ENCODE measurements at places on chromosomes 6 and 20. TPM values are rescaled to one million over a fixed set of nuclear protein-coding genes. Genes with fewer than 3 reads are reported as not detected.

DNA sequence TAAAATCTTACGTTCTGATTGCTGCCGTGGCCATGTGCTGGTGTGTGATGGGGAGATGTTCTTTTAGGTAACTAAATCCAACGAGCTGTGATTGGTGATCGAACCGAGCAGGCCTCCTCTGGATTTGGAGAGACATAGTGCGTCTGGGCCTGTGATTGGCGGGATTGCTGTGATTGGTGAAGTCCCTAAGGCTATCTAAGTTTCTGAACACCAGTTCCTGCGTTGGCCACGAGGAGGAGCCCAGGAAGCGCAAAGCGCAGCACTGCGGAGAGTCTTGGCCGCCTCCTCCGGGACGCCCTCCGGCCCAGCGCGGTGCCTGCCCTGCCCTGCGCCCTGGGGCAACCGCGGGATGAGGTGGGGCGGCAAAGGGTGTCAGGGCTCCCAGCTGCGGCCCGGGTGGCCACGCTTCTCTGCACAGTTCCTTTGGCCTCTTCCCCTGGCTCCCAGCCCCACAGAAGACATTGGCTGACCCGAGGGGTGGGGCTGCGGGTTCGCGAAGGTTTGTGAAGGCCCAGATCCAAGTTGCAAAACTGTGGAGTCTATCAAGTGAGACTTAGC, 33.0 kb downstream of the HNF4A start:
- peak; percentile 63 for DNase-seq

DNA sequence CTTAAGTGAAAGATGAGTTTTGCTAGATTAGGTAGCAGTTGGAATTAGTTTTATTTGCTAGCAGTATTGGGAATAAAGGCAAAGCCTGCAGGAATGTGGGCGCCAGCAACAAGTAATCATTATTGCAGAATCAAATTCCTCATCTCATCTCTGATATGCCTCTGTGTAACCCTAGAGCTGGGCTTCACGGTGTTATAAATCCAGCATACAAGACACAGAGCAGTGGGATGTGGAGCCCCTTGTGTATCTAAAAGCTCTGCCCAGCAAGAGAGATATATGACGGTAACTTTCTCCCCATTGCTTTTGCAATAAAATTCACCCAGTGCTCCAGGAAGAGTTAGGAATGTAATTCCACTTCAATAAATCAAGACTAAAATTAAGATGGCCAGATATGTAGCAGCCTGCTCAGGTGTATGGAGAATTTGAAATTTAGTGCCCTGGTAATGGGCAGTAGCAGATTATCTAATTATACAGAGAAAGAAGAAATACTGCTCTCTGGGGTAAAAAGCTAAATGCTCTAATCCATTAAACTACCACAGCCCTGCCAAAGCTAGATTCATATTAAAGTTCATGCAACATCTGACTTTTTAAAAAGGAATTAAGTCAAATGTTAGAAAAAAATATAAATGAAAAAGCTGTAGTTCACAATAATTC, 5.6 kb upstream of the BLOC1S5 start:
- no peak for DNase-seq

GRCh38 chr6:139029470-139030227, 1.1 kb downstream of the ABRACL start:
- DNase-seq = peak; percentile 47

DNA sequence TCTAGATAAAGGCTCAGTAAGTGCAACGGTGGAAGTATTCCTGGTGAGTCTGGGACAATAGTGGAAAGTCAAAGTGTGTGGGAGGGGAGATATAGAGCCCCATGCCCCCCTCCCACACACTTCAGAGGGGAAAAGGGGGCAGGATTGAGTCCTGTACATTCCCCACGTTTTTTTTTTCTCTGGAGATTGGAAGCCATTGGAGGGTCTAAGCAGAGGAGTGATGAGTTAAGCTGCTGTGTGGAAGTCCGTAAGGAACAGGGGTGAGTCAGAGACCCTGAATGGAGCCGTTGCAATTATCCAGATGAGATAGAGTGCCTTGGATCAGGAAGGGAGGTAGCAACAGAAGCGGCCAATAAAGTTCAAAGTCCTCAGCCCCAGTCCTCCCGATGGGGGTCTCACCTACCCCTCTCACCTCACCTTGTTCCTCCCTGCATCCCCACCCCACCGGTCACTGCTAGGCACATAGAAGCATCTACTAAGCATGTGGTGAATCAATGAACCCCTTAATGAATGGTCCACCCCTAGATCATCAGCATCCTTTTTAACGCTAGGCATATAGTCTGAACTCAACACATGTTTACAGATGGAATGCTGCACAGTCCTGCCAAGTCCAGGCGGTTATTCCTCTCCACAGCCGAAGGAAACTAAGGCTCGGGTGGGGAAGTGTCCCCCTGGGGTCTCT, 662 bp upstream of the SLC9A8 start:
- DNase-seq = peak; percentile 40

- no peak for DNase-seq
Observed at GRCh38 chr6:131083687-131084086, 20.6 kb upstream of the EPB41L2 start.

- DNase-seq = no peak
Observed at GRCh38 chr6:26431258-26432172, 8.8 kb upstream of the BTN3A3 start.

GRCh38 chr6:42644211-42644610, 78.2 kb downstream of the PRPH2 start:
- DNase-seq = no peak

- DNase-seq = peak; percentile 64
Observed at GRCh38 chr20:63519668-63520503, 679 bp upstream of the PPDPF start.

- DNase-seq = no peak
Observed at GRCh38 chr6:45518013-45518720, 140.4 kb upstream of the SUPT3H start.

DNA sequence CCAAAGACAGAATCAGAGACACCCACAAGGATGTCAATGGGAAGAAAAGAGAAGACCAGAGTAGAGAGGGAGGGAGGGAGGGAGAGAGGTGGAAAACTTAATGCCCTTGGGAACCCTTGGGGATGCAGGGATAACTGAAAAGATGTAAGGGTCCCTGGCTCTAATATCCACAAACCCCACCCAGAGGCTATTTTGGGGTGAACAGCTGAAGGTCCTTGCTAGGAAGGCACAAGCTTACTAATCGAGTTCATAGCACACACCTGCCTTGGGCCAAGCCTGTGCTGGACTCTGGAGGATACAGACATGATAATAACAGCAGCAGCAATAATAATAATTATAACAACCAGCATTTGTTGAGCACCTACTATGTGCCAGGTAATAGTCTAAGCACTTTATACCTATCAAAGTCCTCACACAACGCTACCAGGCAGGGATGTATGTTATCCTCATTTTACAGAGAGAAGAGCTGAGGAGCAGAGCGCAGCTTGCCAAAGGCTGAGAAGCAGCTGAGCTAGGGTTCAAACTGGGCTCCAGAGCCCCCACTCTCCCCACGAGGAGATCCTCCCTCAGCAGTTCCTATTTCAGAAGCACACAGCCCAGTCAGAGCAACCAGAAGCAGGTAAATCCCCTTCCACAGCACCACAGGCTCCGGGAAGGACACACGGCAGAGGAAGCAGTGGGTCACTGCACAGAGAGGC, 174.2 kb downstream of the ANKRD60 start:
- DNase-seq = no peak

DNA sequence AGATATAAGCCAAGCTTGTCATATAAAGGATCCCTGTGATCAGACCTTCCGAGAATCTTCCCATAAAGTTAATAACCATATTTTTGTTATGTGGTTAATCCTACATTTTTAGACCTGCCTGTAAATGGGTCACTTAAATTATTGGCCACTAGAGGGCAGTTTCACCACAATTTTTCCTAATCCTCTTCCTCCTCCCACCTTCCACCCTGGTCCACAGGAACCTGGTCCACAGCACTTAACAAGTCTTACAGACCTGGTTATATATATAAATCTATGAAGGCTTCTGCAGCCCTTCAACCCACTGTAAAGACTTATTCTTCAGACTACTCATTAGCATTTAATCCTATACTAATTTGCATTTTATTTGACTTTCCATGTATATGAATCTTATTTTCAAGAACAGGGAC, 28.3 kb downstream of the MRS2 start:
- DNase-seq = peak; percentile 55

DNA sequence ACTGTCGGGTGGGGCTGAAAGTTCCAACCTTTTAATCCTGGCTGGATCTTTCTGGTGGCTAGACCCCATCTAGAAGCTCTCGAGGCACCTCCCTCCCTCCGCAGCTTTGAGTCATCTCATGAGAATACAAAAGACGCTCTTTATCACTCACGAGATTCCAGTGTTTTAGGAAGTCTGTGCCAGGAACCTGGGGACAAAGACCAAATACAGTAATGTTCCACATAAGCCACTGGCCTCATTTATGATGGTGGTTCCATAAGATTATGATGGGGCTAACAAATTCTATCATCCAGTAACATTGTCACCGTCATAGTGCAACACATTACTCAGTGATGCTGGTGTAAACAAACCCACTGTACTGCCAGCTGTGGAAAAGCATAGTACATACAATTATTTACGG, 48.7 kb downstream of the NCOA7 start:
- DNase-seq = peak; percentile 79

GRCh38 chr6:45256697-45257695, 71.1 kb upstream of the RUNX2 start:
- DNase-seq = no peak

GRCh38 chr20:49791165-49791564, 21.5 kb upstream of the SLC9A8 start:
- no peak for DNase-seq

- DNase-seq = no peak
Observed at GRCh38 chr20:57407541-57407956, 16.4 kb downstream of the RBM38 start.

- no peak for DNase-seq
Observed at GRCh38 chr20:25376886-25377285, 13.7 kb downstream of the ABHD12 start.

DNA sequence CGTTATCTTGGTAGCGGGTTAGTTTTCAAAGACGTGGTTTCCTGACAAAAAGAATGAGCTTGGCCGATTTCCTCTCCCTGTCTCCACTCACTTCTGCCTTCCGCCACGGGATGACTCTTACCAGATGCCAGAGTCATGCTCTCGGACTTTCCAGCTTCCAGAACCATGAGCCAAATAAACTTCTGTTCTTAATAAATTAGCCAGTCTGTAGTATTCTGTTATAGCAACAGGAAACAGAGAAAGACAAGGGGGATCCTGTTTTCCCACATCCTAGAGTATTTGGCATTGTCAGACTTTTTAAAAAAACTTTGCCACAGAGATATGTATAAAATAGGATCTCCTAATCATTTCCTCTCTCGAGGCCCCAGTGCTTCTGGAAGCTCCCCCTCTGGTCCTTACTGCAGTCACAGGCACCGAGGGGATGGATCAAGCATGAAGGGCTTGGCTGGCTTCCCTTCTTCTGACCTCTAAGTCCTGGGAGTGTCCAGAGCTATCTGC, 84.9 kb upstream of the NAA20 start:
- DNase-seq = peak; percentile 98

DNA sequence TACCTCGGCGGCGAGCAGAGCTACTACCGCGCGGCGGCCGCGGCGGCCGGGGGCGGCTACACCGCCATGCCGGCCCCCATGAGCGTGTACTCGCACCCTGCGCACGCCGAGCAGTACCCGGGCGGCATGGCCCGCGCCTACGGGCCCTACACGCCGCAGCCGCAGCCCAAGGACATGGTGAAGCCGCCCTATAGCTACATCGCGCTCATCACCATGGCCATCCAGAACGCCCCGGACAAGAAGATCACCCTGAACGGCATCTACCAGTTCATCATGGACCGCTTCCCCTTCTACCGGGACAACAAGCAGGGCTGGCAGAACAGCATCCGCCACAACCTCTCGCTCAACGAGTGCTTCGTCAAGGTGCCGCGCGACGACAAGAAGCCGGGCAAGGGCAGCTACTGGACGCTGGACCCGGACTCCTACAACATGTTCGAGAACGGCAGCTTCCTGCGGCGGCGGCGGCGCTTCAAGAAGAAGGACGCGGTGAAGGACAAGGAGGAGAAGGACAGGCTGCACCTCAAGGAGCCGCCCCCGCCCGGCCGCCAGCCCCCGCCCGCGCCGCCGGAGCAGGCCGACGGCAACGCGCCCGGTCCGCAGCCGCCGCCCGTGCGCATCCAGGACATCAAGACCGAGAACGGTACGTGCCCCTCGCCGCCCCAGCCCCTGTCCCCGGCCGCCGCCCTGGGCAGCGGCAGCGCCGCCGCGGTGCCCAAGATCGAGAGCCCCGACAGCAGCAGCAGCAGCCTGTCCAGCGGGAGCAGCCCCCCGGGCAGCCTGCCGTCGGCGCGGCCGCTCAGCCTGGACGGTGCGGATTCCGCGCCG, 994 bp downstream of the FOXC1 start:
- DNase-seq = peak; percentile 56

DNA sequence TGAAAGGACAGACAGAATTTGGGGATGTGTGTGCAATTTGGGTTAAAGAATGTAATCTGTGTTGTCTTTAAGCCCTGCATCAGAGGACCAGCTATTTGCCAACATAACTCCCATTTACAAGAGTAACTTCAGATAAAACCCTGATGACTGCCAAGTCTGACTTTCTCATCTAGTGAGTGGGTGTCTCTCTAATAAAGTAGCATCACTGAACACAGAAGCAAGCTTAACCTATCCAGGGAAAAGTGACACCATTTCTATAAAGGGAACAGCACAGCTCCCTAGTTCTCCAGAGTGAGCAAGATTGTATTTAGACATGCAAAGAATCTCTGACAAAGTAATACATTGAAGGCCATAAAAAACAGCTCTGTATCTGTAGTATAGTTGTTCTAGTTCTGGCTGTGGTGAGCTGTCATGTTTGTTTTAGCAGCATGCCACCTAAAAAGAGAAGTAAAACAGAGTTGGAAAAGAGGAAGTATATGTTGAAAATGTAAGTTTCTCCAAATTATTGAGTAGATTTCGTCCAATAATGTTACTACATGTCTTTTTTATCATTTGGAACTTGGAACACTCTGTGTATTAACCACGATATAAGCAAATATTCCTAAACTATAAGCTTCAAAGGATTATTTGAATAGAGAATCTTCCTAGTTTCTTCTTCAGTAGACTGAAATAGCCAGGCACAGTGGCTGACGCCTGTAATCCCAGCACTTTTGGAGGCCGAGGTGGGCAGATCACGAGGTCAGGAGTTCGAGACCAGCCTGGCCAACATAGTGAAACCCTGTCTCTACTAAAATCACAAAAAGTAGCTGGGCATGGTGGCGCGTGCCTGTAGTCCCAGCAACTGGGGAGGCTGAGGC, 8.8 kb upstream of the PIM1 start:
- no peak for DNase-seq

Gene AKAP7
- 0.30 TPM for polyA plus RNA-seq

Gene PGC
- polyA plus RNA-seq = not detected

Gene TBPL1
- 19.6 TPM for polyA plus RNA-seq

Gene RAB32
- 49.6 TPM for polyA plus RNA-seq

Gene AHCY
- polyA plus RNA-seq = 168 TPM
